C1 segment of cervical spinal cord (tissue), 14 donors: ENCODE measurements at places on chromosomes 6 and 20.

DNA sequence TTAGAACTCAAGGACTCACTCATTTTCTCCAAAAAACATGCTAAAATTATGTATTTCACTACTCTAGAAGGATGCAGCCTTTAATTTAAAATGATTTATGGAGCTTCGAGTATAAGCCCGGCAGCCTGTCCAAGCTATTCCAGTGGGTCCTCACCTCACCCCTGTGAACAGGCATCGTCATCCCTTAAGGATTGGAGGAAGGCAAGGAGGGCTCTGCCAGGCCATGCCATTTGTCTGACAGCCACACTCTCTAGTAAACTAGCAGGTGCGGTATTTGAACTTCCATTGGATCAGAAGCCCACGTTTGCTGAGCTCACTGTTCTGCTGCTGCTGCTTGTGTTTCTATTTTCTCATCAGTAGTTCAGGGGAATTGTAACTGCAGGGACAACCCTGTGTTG is 39.8 kb upstream of the NAA20 start:
- peak; percentile 29 for DNase-seq

DNA sequence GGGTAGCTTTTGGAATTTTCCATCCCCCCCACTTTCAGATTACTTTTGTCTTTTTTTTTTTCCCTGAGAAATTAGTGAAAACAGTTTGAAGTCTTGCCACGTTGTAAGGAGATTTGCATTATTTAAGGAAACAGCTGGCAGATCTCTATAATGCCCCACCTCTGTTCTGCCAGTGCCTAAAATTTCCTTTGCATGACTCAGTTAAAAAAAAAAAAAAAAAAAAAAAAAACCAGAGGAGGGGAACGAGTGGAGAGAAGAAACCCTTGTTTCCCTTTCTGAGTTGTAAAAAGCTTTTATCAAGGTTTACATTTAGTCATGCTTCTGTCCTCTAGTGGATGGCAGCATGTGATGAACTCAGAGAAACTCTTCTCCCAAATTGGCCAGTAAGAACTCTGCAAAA is 33.5 kb downstream of the CARMIL1 start:
- DNase-seq = no peak

DNA sequence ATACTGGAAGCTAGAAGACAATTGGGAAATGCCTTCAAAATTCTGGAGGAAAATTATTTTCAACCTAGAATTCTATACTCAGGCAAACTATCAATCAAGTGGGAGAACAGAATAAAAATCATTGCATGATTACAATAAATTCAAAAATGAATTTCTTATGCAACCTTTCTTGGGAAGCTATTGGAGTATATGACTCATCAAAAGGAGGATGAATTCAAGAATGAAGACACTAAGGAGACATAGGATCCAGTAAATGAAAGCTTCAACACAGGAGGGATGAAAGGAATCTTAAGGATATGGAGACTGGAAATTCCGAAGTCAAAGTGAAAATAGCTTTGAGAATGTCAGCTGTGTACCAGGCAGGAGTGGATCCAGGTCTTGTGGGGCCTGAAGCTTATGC is 12.6 kb upstream of the UBR2 start:
- DNase-seq = no peak

- DNase-seq = no peak
Observed at GRCh38 chr6:138681627-138682026, 91.9 kb upstream of the CCDC28A start.

GRCh38 chr20:59559024-59559817 is 45.1 kb upstream of the PHACTR3 start:
- DNase-seq = peak; percentile 83

- no peak for DNase-seq
Observed at GRCh38 chr20:55830121-55830827, 175.0 kb downstream of the CBLN4 start.

DNA sequence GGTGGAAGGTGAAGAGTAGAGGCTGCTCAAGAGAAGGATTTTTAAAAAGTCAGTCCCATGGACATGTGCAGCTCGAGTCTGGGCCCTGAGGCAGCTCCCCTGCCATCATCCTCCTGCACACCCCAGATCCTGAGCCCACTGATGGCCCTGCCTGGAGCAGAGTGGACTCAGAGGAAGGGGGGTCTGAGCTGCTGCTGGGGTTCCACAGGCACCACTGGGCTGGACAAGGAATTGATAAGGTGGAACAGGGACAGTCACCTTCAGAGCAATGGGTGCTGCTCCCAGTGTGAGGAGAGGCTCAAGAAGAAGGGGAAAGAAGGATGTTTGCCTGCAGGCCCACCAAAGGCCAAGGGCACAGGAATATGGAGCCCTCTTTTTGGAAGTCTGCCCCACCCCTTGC is 6.2 kb downstream of the ULBP2 start:
- no peak for DNase-seq
